ENCODE measurements at places on chromosomes 3 and 15.

DNA sequence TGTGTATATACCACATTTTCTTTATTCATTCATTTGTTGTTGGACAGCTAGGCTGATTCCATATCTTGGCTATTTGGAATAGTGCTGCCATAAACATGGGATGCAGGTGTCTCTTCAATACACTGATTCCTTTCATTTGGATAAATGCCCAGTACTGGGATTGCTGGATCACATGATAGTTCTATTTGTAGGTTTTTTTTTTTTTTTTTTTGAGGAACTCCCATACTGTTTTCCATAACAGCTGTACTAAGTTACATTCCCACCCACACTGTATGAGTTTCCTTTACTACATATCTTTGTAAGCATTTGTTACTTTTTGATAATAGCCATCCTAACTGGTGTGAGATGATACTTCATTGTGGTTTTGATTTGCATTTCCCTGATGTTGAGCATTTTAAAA, 437.7 kb downstream of the DIPK2A start:
- DNase-seq, result no peak

GRCh38 chr3:51678641-51679040, 7.6 kb downstream of the TEX264 start:
- DNase-seq, result no peak

DNA sequence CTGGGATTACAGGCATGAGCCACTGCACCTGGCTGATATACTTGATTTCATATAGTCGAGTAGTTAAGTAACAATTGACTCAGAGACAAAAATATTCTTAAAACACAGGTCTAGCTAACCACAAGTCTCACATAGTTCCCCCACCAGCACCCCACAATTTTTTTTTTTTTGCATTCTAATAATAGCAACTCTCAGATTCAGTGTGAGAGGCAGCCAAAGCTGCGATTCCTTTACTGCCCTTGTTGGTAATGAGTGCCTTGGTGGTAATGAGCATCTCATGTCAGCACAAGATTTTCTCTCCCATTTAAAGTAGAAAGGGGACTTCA, 72.5 kb downstream of the WWTR1 start:
- DNase-seq, result no peak

DNA sequence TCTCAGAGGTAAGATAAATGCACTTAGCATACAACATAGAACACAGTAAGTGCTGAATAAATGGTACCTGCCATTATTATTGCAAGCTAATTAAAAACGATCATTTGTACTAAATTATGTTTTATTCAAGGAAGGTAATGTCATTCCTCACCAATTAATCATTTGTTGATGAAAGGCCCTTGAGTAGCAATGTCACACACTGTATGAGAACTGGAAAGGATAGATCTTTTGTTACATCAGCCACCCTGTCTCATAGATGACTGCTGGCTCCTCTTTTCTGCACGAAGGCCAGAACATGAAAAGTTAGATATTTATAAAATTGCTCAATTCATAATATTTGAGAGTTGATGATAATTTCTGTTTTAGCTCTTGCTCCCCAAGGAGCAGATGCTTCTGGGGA, 415.4 kb downstream of the RBMS3 start:
- DNase-seq, result no peak

GRCh38 chr3:16063603-16064002, 110.9 kb upstream of the GALNT15 start:
- DNase-seq, result peak; percentile 78

- DNase-seq, result no peak
Observed at GRCh38 chr3:103388214-103388613, 953.4 kb downstream of the ZPLD1 start.

DNA sequence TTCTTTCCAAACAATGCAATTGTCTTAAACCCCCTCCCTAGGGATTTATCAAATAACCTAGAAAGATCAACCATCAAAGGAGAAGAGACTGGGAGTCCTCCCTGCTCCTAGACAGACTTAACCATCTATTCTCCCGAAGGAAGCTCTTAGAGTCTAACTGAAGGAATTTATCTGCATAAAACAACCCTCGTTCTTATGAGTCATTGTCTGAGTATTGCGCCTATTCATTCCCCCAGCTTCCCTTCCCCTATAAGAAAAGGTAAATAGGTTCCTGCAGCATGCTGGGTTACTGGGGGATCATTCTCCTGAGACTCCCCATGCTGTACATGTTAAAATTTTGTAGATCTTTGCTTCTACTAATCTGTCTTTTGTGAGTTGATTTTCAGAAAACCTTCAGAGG, 412.7 kb downstream of the OCA2 start:
- DNase-seq, result no peak

- no peak for DNase-seq
Observed at GRCh38 chr3:160018959-160019358, 30.3 kb downstream of the IL12A start.
